ENCODE measurements at places on chromosomes 2 and 18. TPM values are rescaled to one million over a fixed set of nuclear protein-coding genes. Genes with fewer than 3 reads are reported as not detected.

The UBE2E3 gene
- total RNA-seq, result 31.5 TPM

The COL6A3 gene
- total RNA-seq, result 482 TPM

The CAVIN2 gene
- total RNA-seq, result 18.6 TPM

The CYP1B1 gene
- 70.2 TPM for total RNA-seq

The ZNF2 gene
- 5.7 TPM for total RNA-seq

The DSG4 gene
- total RNA-seq, result not detected

The PMS1 gene
- total RNA-seq, result 24.1 TPM

The GREB1 gene
- total RNA-seq, result 0.29 TPM

The AGXT gene
- total RNA-seq, result not detected

The ANKRD53 gene
- 0.72 TPM for total RNA-seq

The C2orf66 gene
- total RNA-seq, result not detected

The ZBTB7C gene
- under 0.01 TPM for total RNA-seq

The MERTK gene
- 0.44 TPM for total RNA-seq

The SCYGR4 gene
- total RNA-seq, result not detected

The ANO7 gene
- 0.22 TPM for total RNA-seq

The SLC23A3 gene
- total RNA-seq, result 1.1 TPM

The CASP10 gene
- 5.5 TPM for total RNA-seq

The L3MBTL4 gene
- total RNA-seq, result not detected

The CYP26B1 gene
- under 0.01 TPM for total RNA-seq

The STK17B gene
- total RNA-seq, result 30.9 TPM

The RASGRP3 gene
- 11.2 TPM for total RNA-seq

The ICOS gene
- not detected for total RNA-seq

The SKA1 gene
- total RNA-seq, result 2.0 TPM

The PROC gene
- 0.14 TPM for total RNA-seq

The AOX1 gene
- 11.9 TPM for total RNA-seq

The FAM228A gene
- 1.5 TPM for total RNA-seq

The SLC16A14 gene
- 0.29 TPM for total RNA-seq

The CXCR4 gene
- total RNA-seq, result 3.6 TPM

The RPRM gene
- not detected for total RNA-seq
